CD4-positive, alpha-beta T cell treated with Interleukin-10 for 1 hour (primary cell): ENCODE measurements at places on chromosomes 1 and 21.
A peak's percentile ranks its signal among the peaks of the same experiment; 100 is the strongest.

GRCh38 chr1:9848022-9848421 lies 24.3 kb upstream of the CLSTN1 start:
- DNase-seq: no peak

GRCh38 chr1:213852107-213852506 lies 135.7 kb upstream of the PROX1 start:
- DNase-seq: peak; percentile 35

DNA sequence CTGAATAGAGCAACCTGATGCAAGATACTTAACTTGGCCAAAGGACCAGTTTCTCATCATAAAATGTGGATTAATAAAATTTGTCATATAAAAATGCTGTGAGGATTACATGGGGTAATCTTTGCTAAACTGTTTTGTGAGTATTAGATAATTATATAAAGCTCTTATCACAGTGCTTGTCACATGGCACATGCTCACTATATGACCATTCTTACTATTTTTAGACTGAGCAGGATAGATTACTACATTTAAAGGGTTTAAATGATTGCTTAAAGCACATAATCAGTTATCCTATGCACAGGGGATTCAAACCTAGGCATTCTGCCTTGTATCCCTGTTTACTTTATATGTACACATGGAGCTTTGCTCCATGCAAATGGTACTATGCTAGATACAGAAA lies 82.9 kb upstream of the COL24A1 start:
- no peak for DNase-seq

- no peak for DNase-seq
Observed at GRCh38 chr1:38028105-38028591, 15.6 kb downstream of the UTP11 start.

- DNase-seq: no peak
Observed at GRCh38 chr1:69836971-69837636, 269.4 kb downstream of the LRRC7 start.

DNA sequence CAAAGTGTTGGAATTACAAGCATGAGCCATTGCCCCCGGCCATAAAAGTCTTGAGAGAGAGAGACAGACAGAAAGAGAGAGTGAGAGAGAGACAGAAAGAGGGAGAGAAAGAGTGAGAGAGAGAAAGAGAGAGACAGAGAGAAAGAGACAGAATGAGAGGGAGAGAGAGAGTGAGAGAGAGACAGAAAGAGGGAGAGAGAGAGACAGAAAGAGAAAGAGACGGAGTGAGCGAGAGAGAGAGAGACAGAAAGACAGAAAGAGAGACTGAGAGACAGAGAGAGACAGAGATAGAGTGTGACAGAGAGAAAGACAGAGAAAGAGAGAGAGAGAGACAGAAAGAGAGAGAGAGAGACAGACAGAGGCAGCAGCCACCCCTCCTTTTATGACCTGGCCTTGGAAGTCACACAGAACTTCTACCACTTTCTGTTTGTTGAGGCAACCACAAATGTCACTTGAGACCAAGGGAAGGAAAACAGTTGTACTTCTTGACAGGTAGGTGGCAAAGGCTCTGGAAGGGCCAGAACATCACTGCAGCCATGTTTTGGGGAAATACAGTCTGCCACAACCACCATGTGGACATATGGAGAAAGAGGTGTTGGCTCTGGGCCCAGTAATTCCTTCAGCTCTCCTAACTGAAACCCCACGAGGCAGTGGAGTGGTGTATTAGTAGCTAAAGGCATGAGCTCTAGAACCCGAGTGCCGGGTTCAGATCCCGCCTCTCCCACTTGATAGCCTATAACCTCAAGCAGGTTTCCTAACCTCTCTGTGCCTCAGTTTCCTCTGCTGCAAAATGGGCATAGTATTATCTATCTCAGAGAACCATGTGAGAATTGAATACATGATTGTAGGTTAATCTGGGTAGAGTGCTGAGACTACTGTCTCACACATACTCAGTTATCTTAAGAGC lies 50.6 kb downstream of the TNFRSF8 start:
- no peak for DNase-seq

- DNase-seq: no peak
Observed at GRCh38 chr1:221725735-221726672, 15.9 kb downstream of the DUSP10 start.

- no peak for DNase-seq
Observed at GRCh38 chr1:228403231-228403631, 3.4 kb downstream of the TRIM11 start.

- no peak for DNase-seq
Observed at GRCh38 chr21:45971616-45972352, 9.8 kb upstream of the COL6A1 start.

- DNase-seq: no peak
Observed at GRCh38 chr1:236124965-236125364, 17.4 kb upstream of the GPR137B start.

- DNase-seq: no peak
Observed at GRCh38 chr1:27301582-27302199, 20.3 kb upstream of the TMEM222 start.

DNA sequence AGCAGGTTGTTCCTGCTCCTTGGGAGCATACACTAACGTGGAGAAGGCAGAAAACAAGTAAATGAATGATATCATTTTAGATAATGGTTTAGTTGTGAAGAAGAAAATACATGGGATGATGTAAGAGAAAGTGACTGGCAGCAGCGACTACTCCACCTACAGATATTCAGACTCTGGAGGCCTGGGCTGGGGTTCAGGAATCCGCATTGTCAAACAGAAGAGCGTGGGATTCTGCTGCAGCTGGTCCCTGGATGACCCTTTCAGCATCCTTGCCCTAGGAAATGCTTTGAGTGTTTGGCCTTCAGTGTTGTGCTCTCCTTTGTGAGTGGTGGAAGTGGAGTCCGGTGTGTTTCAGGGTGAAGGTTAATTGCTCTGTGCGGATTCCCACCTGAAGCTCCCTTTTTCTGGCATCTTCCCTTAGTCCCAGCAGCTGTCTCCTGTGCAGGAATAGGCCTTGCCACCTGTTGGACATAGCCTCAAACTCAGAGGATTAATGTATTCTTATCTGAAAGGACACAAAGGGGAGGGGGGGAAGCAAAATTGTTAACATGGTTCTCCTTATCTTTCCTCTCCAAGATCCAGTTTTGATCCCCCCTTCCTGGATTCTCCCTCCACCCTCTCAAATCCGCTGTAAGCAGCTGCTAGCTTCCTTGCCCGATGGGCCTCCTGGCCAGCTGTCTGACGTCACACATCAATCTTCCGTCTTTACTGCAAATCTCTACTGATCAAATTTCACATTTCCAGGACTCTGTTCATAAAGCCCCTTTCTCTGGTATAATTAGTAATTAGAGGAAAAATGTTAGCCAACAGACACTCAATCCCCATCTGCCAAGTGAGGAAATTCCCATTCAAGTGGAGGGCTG lies 68.3 kb upstream of the SPAG17 start:
- no peak for DNase-seq
